Right atrium auricular region (tissue), 2 donors: ENCODE measurements at places on chromosomes 16 and 17. TPM values are rescaled to one million over a fixed set of nuclear protein-coding genes. Genes with fewer than 3 reads are reported as not detected.

GRCh38 chr16:5041600-5042133 is 7.9 kb upstream of the NAGPA start:
- DNase-seq: no peak

DNA sequence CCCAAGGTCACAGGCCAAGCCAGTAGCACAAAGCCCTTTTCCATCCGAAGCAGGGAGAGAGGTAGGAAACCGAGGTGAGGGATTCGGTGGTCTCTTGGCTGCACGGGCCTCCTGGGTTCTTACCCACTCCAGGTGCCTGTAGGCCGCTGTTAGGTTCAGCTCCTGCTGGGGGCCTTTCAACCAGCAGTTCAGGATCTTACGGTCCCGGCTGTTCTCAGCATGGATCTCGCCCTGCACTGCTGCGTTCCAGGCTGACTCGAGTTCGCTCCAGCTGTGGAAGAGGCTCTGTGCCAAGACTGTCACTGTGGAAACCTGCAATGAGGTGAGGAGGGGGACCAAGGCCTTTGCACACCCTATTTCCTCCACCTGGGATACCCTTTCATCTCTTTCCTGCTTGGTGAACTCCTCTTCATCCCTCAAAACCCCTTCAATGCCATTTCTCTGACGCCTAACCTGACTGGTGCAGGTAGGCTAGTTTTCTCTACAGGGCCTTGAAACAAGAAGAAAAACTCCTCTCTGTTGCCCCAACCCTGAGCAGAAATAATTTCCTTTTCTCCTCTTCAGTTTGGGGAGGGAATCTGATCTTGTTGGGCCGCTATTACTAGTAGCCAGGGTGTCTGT is 103.6 kb downstream of the RMI2 start:
- DNase-seq: no peak

DNA sequence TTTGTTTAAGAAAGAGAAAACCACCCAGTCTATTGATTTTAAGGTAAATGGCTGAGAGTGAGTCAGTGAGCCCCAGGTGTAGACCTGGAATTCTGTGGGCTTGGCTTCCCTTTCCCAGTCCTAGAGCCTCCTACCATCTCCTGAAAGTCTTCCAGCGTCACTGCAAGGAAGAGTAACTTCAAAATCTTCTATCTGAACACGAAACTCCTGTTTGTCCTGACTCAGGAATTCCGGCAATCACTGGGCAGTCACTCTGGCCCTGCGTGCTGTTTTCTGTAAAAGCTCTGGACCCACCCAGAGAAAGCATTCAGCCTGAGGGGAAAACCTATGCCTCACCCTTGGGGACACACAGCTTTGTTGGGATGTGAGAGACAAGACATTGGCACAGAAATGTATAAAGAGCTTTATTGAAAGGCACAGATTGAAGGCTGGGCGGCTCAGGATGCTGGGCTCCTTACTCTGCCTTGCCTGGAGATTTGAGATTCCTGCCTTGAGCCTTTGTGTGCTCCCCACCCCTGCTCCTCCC is 15.9 kb downstream of the MINK1 start:
- no peak for DNase-seq

- DNase-seq: no peak
Measured at GRCh38 chr17:75313941-75314551, 24.8 kb upstream of the SLC25A19 start.

Gene MAPT
- 23.0 TPM for total RNA-seq

DNA sequence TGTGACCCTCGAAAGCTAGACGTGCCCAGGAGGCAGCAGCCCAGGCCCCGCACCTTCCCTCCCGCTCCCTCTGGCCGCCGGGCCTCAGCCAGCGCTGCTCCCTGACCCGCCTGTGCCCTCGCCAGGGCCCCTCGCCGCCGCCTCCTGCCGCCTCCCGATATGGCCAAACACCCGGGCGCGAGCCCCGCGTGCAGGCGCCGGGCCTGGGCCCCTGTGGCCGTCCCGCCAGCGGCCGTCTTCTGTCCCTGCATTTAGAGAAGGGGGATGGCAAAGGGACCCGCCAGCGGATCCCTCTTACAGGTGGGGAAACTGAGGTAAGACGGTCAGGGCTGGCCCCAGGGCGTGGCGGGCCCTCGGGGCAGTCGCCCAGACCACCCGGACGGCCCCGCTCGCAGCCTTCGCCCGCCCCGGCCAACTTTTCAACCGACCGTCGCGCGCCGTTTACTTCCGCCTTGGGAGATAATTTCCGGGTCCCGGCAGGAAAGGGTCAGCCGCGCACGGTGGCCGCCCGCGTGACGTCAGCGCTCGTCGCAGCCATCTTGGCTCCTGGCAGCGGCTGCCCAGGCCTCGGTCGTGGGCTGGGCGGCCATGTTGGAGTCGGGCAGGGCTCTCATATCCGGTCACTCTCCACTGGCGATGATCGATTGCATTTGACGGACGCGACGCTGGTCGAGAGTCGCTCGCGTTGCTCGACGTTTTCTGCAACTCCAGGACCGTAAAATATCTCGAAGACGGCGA is 7.0 kb upstream of the GNG13 start:
- DNase-seq: peak; percentile 95

DNA sequence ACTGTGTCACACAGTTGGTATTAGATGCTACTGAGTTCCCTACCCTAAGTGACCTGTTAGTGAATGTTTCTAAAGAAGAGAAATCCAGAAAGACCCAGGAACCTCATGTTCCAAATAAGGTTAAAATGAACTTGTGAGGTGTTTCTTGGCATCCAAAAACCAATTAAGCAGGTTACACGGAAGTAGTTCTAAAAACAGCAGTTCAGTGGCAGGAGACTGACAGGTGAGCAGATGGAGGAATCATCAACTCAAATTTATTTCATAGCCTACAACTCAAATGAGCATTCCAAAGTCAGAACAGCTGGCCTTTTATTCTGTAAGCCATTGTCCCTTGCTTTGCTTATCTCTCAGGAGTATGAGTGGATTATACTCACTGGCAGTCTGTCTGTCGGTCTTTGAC is 188.3 kb downstream of the IRX3 start:
- DNase-seq: no peak

DNA sequence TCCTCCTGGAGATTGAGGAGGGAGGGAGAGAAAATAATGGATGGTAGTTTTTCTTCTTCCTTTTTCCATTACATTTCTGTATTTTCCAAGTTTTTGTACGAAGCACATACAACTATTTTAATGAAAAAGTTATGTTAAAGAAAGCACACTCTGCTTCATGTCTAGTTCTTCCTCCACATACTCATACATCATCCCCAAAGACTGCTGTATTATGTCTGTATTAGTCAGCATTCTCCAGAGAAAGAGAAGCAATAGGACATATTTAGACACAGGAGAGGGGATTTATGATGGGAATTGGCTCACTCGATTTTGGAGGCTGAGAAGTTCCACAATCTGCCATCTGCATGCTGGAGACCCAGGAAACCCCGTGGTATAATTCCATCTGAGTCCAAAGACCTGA is 10.1 kb upstream of the ACSM2A start:
- no peak for DNase-seq

DNA sequence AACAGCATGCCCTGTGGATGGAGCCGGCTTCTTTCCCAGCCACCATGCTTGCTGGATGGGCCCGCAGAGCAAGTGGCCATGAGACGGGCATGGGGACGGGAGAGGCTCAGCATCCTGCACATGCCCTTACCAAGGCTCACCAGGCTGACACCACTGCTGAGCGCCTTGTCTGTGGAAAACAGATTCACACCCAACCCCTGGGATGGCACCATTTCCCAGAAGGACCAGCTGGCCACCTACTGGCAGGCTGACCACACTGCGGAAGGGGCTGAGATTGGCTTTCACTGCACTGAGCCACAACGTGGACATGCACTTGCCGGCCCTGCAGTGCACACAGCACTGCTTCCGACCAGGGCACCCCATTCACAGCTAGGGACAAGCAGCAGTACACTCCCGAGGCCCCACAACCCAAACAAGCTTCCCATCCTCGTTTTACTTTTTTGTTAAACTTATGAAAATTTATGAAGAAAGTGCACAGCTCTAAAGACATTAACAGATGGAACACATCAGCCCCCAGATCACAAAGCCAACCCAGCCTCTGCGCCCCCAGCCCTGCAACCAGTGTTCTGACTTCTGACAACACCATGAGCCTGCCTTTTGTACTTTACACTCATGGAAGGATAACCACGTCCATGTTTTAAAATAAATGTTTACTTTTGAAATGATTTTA is 13.9 kb upstream of the KRTAP17-1 start:
- DNase-seq: no peak

Gene CD300C
- total RNA-seq: 0.98 TPM

- no peak for DNase-seq
Measured at GRCh38 chr16:54052271-54052670, 234.3 kb downstream of the IRX3 start.

- no peak for DNase-seq
Measured at GRCh38 chr17:79981661-79982101, 54.0 kb downstream of the TBC1D16 start.
